ENCODE measurements at places on chromosomes 11 and 22.

GRCh38 chr11:62794201-62794775 lies 2.5 kb upstream of the TMEM223 start:
- no peak for DNase-seq

GRCh38 chr11:134663506-134664313 lies 251.7 kb upstream of the B3GAT1 start:
- no peak for DNase-seq

DNA sequence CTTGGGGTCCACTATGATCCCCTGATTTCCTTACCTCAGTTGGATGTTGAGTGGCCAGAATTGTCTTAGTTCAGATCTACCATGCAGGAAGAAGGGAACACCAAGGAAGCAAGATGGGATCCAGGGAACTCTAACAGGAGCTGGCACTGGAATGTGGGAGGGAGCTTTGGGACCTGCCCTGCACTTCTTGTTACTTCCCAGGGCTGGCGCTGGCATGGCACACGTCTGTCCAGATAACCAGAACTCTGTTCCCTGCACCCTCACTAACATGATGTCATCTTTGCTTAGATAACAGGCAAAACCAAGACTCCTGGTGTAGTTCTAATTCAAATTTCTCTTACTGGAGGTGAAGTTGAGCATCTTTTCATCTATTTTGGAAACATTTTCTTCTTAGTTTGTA lies 550.0 kb downstream of the MN1 start:
- no peak for DNase-seq

DNA sequence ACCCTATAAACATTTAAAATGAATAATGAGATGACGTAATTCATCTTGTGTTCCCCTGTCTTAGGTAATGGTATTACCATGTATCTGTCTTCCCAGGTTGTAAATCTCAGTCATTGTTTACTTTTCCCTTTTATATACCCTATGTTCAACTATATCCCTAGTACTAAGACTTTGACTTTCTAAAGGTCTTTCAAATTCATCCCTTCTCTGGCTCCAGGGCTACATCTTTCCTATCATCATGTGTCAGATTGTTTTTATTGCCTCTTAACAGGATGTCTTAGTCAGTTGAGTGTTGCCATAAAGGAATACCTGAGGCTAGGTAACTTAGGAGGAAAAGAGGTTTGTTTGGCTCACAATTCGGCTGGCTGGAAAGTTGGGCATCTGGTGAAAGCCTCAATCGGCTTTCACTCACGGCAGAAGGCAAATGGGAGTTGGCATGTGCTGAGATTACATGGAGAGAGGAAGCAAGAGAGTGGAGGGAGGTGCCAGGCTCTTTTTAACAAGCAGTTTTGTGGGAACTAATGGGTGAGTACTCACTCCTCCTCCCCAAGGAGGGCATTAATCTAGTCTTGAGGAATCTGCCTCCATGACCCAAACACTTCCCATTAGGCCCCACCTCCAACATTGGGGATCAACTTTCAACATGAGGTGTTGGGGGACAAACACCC lies 11.6 kb upstream of the DLAT start:
- no peak for DNase-seq

DNA sequence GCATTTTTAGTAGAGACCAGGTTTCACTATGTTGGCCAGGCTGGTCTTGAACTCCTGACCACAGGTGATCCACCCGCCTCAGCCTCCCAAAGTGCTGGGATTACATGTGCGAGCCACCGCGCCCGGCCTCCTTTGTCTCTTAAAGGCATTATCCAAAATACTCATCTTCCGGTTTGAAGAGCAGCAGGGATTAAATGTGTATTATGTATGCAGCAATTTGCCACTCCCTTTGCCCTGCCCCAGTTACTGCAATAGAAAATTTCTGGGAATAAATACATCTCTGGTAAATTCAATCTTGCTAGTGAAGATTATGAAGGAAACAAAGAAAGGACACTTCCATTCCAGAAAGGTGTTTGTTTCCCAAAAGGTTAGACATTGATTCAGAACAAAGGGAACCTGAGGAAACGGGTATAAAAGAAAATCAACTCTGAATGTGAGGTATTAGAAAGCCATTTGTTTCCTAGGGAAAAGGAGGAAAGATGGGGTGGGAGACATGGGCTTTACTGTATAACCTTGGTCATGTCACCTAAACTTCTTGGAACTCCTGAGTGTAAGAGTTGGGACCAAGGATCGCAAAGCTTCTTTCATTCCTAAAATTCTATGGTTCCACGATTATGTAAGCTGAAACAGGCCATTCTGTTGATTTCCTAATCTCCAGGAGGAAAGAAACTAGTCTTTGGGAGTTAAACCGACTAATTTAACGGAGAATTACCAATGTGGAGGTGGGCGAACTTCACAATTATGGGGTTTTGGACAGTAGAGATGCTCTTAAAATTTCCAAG lies 959 bp upstream of the HIPK3 start:
- DNase-seq: peak; percentile 30

DNA sequence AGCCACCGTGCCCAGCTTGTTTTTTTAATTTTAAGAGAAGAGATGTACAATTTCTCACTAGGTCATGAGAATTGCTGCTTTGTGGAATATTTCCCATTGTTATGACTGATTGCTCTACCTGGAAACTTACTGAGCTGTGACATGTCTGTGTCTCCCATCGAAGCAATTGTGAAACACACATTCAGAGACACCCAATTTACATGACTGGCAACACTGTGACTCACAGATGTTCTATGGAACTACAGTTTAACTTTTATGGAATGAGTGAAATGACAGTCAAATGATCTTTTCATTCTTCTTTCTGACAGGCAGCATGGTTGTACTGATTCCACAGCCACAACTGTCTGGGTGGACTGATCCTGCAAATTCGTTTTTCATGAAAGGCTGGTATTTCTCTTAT lies 32.3 kb downstream of the ELF5 start:
- no peak for DNase-seq

GRCh38 chr11:119094816-119095065 lies 6.9 kb downstream of the DPAGT1 start:
- DNase-seq: no peak

DNA sequence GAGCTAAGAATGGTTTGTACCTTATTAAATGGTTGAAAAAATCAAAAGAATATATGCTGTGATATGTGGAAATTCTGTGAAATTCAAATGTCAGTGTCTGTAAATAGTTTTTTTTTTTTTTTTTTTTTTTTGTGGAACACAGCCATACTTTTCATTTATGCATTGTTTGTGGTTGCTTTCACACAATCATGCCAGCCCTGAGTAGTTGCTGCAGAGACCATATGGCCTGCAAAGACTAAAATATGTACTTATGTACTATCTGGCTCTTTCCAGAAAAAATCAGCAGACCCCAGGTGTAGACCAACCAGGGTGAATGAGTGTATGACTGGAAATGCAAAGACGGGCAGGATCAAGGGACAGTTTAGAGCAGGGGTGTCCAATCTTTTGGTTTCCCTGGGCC lies 98.3 kb downstream of the PTPRJ start:
- DNase-seq: no peak

DNA sequence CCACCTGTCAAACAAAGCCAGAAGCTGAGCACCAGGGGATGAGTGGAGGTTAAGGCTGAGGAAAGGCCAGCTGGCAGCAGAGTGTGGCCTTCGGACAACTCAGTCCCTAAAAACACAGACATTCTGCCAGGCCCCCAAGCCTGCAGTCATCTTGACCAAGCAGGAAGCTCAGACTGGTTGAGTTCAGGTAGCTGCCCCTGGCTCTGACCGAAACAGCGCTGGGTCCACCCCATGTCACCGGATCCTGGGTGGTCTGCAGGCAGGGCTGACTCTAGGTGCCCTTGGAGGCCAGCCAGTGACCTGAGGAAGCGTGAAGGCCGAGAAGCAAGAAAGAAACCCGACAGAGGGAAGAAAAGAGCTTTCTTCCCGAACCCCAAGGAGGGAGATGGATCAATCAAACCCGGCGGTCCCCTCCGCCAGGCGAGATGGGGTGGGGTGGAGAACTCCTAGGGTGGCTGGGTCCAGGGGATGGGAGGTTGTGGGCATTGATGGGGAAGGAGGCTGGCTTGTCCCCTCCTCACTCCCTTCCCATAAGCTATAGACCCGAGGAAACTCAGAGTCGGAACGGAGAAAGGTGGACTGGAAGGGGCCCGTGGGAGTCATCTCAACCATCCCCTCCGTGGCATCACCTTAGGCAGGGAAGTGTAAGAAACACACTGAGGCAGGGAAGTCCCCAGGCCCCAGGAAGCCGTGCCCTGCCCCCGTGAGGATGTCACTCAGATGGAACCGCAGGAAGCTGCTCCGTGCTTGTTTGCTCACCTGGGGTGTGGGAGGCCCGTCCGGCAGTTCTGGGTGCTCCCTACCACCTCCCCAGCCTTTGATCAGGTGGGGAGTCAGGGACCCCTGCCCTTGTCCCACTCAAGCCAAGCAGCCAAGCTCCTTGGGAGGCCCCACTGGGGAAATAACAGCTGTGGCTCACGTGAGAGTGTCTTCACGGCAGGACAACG lies 11.7 kb downstream of the CXCR5 start:
- no peak for DNase-seq

DNA sequence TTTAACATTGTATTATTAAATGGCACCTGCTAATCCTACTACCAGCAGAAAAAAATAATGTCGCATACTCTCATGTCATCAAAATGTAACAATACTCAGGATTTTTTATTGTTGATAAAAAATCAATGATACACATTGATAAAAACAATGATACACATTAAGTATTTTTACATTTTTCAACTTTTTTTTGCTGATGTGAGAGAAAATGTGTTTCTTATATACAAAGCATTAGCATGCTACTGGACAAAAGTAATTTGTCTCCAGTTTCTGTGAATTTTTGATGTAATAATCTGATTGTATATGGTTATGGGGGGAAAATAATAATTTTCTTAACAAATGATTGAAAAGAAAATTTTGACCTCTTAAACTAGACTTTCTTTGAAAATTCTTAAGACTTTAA lies 1256.6 kb upstream of the CNTN5 start:
- DNase-seq: no peak

- DNase-seq: no peak
Measured at GRCh38 chr11:122843281-122844141, 5.2 kb downstream of the CRTAM start.

GRCh38 chr11:118226296-118226695 lies 1.5 kb upstream of the JAML start:
- no peak for DNase-seq

GRCh38 chr11:67283481-67283963 lies 5.6 kb upstream of the ANKRD13D start:
- DNase-seq: no peak

Measured in NCI-H774 (cell line).